ENCODE measurements at places on chromosomes 6 and 20. TPM values are rescaled to one million over a fixed set of nuclear protein-coding genes. Genes with fewer than 3 reads are reported as not detected.

KCNB1 gene
- not detected for polyA plus RNA-seq

GID8 gene
- polyA plus RNA-seq: 19.7 TPM

NOL4L gene
- polyA plus RNA-seq: 30.9 TPM

HNF4A gene
- polyA plus RNA-seq: not detected

BACH2 gene
- polyA plus RNA-seq: 0.04 TPM

UBE2V1 gene
- polyA plus RNA-seq: 62.2 TPM

HTR1E gene
- not detected for polyA plus RNA-seq

TBC1D22B gene
- polyA plus RNA-seq: 3.9 TPM

MUC21 gene
- not detected for polyA plus RNA-seq

PAK5 gene
- polyA plus RNA-seq: not detected

OXT gene
- not detected for polyA plus RNA-seq

PPP1R3G gene
- 0.09 TPM for polyA plus RNA-seq

SLC52A3 gene
- polyA plus RNA-seq: not detected

Measured in CD14-positive monocyte (primary cell).